Smooth muscle cell of bladder (primary cell): ENCODE measurements at places on chromosomes 7 and 10. TPM values are rescaled to one million over a fixed set of nuclear protein-coding genes. Genes with fewer than 3 reads are reported as not detected.

Gene TSPAN33
- total RNA-seq: 0.65 and 1.3 TPM in 2 replicates

Gene PARD3
- total RNA-seq: 50.8 and 57.1 TPM in 2 replicates

Gene HOXA2
- total RNA-seq: 0.18 and 0.28 TPM in 2 replicates

Gene SPDYE8
- total RNA-seq: not detected in 2 replicates

Gene LZTS2
- total RNA-seq: 43.4 and 87.9 TPM in 2 replicates

Gene ADCY1
- 0.18 and 0.28 TPM in 2 replicates for total RNA-seq

Gene NPY
- not detected in 2 replicates for total RNA-seq

Gene EBF3
- total RNA-seq: 3.7 TPM in 2 replicates

Gene NUDT13
- total RNA-seq: 0.55 and 1.4 TPM in 2 replicates

Gene OPALIN
- not detected in 2 replicates for total RNA-seq

Gene PDE6C
- total RNA-seq: not detected in 2 replicates

Gene FAM204A
- total RNA-seq: 36.3 and 41.3 TPM in 2 replicates
